ENCODE measurements at places on chromosomes 5 and 9. TPM values are rescaled to one million over a fixed set of nuclear protein-coding genes. Genes with fewer than 3 reads are reported as not detected.

DNA sequence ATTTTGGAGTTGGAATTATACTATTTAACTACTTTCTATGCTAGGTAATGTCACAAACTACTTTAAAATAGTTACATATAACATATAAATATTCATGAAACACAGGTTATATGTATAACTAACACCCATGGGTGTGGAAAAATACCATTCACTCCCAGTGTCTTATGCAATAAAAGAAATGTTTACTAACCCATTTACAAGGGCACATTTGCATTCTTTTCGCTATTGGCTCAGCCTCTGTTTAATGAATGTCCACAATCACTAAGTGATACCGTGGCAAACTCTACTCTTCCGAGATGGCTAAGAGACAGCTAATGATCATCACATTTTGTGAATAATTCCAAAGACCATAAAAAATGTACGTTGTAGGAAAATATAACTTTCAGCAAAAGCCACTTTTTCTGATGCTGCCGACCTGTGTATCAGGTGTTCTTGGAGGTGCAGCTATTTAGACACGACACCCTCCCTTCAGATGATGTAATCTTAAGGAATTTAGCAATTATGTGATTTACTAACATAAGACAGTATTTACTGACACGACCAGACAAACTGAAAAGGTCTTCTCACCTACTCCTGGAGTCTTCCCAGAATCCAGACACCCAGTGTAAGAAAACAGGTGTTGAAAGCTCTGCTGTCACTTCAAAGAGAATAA, 121.7 kb upstream of the FAM120A start:
- no peak overlapping the region for H3K4me3 ChIP-seq
- no peak for DNase-seq
- H3K27ac ChIP-seq: no peak overlapping the region

DNA sequence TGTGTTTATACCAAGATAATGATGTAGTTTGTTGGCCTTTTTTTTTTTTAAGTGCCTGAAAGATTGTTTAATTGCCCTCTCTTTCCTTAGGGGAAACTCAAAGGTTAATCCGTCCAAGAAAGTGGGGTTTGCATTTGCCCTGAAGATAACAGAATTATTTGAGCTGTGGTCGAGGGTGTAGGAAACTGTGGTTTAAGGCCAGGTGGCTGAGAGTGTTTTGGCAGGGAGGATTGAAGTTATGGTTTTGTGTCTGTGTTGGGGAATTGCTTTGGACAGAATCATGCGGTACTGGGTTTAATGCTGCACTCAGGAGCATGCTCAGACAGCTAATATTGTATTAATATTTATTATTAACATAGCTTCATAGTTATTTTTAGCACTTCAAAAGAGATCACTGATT, 509.8 kb downstream of the EBF1 start:
- no peak overlapping the region for H3K27ac ChIP-seq
- no peak overlapping the region for H3K4me3 ChIP-seq
- no peaks in the 10 kb centered on the region for H3K27me3 ChIP-seq
- no peaks in the 10 kb centered on the region for H3K36me3 ChIP-seq

AJM1 gene
- total RNA-seq: 2.7 TPM

DNA sequence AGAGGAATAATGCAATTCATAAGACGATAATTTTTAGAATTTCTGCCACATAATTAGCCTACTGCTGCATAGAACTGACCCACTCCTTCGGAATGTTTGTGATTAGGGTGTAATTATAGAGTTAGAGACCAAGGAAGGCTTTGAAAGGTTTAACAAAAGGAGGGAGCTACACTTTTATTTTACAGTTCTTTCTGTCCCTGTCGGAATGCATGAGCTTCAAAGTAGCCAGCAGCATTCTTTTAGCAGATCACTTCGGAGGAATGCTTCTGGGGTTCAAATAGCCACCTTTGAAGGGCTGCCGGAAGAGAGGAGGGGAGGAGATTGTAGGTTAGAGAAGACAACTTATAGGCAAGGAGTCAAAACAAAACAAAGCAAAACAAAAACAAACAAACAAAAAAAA, 168.1 kb downstream of the GRIA1 start:
- no peaks in the 10 kb centered on the region for H3K36me3 ChIP-seq
- no peaks in the 10 kb centered on the region for H3K27me3 ChIP-seq
- DNase-seq: no peak

OGN gene
- 10.6 TPM for total RNA-seq

DNA sequence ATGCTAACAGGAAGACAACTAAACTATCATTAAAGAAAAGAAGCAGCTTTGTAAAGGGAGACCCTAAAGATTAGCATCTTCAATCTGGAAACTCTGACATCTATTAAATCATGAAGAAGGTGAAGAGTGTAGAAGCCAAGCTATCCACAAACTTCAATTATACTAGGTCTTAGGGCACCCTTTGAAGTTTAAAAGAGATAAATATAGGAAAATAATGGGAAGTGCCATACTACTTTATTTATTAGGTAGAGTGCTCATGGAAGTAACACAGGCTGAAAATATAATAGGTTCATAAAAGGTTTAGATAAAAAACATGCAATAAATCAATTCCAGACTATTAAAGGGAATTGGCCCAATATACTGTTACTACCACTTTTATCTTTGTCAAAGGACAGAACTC, 19.9 kb downstream of the CDH10 start:
- no peak overlapping the region for H3K4me3 ChIP-seq
- DNase-seq: no peak
- H3K4me1 ChIP-seq: no peaks in the 10 kb centered on the region
- no peak overlapping the region for H3K27ac ChIP-seq
- H3K27me3 ChIP-seq: no peaks in the 10 kb centered on the region

MSX2 gene
- 0.52 TPM for total RNA-seq

DNA sequence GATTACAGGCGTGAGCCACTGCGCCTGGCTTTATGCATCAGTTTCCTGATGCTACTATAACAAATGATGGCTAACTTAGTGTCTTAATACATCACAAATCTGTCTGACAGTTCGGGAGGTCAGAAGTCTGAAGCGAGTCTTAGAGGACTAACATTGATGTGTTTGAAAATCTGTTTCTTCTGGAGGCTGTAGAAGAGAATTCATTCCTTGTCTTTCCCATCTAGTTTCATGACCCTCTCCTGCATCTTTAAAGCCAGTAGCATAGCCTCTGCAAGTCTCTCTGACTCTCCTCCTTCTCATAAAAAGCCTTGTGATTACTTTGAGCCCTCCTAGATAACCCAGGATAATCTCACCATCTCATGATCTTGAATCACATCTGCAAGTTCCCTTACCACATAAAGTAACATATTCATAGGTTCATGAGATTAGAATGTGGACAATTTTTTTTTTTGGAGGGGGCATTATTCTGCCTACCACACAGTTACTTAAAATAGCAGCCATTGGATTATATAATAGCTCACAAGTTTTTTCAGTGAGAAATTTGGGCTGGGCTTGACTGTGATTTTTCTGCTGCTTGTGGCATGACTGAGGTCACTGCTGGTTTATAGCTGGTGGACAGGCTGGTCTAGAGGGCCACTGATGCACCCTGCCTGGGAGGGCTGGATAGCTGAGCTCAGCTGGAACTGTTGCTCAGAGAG, 134.8 kb downstream of the FBXL7 start:
- H3K27me3 ChIP-seq: no peaks in the 10 kb centered on the region
- no peaks in the 10 kb centered on the region for H3K36me3 ChIP-seq
- no peaks in the 10 kb centered on the region for H3K4me1 ChIP-seq
- DNase-seq: no peak
- H3K4me3 ChIP-seq: no peak overlapping the region

OSMR gene
- 85.6 TPM for total RNA-seq

GRCh38 chr5:17730421-17730820, 96.2 kb downstream of the TAF11L14 start:
- no peak overlapping the region for H3K27ac ChIP-seq
- H3K27me3 ChIP-seq: no peaks in the 10 kb centered on the region
- no peaks in the 10 kb centered on the region for H3K4me1 ChIP-seq
- DNase-seq: no peak

TAF11L10 gene
- total RNA-seq: not detected

- no peak overlapping the region for H3K4me3 ChIP-seq
- no peaks in the 10 kb centered on the region for H3K36me3 ChIP-seq
- H3K27me3 ChIP-seq: no peaks in the 10 kb centered on the region
- H3K4me1 ChIP-seq: peaks cover 18% of the 10 kb centered on the region
- DNase-seq: no peak
- no peak overlapping the region for H3K27ac ChIP-seq
These were observed 9.2 kb upstream of the ABL1 start for GRCh38 chr9:130825809-130826208.

DNA sequence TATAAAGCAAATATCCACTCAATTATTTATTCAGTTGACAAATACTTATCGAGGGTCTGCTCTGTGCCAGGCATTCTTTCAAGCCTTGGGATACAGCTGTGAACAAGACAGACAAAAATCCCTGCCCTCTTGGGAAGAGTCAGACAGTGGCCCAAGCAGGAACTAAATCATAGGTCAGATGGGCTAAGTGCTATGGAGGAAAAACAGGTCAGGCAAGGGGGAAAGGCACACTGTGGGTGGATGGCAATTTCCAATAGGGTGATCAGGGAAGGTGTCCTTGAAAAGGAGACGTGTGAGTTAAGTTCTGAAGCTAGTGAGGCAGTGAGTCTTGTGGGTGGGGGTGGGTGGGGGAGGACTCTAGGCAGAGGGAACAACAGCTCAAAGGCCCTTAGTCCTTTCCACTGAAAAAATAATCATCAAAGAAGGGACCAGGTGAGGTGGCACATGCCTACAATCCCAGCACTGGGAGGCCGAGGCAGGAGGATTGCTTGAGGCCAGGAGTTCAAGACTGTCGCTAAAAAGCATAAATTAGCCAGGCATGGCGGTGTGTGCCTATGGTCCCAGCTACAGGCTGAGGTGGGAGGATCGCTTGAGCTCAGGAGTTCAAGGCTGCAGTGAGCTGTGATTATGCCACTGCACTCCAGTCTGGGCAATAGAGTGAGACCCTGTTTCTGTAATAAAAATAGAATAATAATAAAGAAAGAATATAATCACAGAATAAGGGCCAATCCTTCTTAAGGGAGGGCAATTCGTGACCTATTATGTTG, 95.2 kb upstream of the CPEB4 start:
- H3K27ac ChIP-seq: no peak overlapping the region
- no peaks in the 10 kb centered on the region for H3K4me1 ChIP-seq
- no peaks in the 10 kb centered on the region for H3K36me3 ChIP-seq
- no peak for DNase-seq

- H3K4me1 ChIP-seq: peaks cover 8% of the 10 kb centered on the region
- no peak for DNase-seq
- H3K4me3 ChIP-seq: no peak overlapping the region
- no peak overlapping the region for H3K27ac ChIP-seq
- no peaks in the 10 kb centered on the region for H3K27me3 ChIP-seq
These were observed 47.8 kb downstream of the NR6A1 start for GRCh38 chr9:124723352-124723751.

DNA sequence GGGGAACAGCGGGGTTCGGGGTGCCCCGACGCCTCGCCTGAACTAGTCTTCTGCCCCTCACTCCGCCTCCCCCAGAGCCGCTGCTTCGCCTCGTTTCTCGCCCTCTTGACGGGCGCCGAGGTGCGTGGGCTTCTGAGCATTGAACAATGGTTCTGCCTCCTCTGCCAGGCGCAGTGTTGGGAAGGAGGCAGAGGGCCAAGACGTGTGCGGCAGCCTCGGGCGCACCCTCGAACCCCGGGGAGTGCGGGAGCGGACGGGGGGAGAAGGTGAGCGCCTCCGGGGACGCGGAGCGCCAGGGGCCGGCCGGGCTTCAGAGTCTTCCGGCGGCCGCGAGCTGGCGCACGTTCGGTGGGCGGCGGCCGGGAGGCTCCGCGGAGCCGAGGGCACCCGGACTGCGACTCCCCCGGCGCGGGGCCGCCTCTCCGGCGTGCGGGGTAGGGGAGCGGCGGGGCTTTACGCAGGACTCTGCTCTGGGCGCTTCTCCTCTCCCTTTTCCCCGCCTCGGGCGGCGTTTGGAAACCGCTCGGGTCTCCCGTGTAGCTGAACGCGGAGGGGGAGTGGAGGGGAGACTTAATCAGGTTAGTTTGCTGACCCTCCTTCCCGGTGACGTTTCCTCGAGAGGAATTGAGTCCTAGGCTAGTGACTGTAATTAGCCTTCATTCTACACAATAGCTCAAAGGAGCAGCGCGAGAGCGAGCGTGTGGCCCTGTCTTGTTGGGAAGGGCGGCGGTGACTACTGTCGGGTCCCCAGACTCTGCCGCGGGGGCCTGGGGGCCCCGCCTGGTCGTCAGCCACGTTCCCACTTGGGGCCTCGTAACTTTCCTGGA, 1.1 kb downstream of the VLDLR start:
- H3K27me3 ChIP-seq: no peaks in the 10 kb centered on the region
- peak overlapping the region; percentile 78 for H3K4me3 ChIP-seq
- H3K27ac ChIP-seq: peak overlapping the region; percentile 77
- peaks cover 9% of the 10 kb centered on the region for H3K4me1 ChIP-seq

CCDC192 gene
- total RNA-seq: not detected

DNA sequence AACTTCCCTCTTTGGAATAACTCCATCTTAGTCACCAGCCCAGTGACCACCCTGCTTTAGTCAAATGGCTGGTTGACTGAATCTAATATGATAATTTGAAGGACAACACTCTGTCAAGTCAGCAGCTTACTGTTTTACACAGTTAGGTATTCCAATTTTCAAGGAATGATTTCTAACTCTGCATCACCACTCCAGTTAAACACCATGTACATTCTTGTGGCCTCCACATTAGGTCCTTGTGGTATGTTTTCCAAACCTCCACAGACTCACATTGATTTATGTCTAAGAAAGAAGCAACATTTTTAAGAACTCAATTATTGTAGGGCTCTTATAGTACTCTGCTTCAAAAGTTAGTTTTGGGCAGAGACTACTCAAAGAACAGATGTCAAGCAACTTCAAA, 110.7 kb downstream of the TLE1 start:
- H3K4me1 ChIP-seq: no peaks in the 10 kb centered on the region
- no peak overlapping the region for H3K4me3 ChIP-seq
- H3K36me3 ChIP-seq: peaks cover 3% of the 10 kb centered on the region
- H3K27ac ChIP-seq: no peak overlapping the region
- H3K27me3 ChIP-seq: no peaks in the 10 kb centered on the region
- DNase-seq: no peak

- no peak for DNase-seq
- no peaks in the 10 kb centered on the region for H3K27me3 ChIP-seq
- H3K4me1 ChIP-seq: no peaks in the 10 kb centered on the region
- no peak overlapping the region for H3K4me3 ChIP-seq
- no peaks in the 10 kb centered on the region for H3K36me3 ChIP-seq
These were observed 1126.4 kb upstream of the SEMA6A start for GRCh38 chr5:117701062-117701461.

Measured in upper lobe of right lung (tissue), 1 donor.